ENCODE measurements at places on chromosomes 13 and 19. TPM values are rescaled to one million over a fixed set of nuclear protein-coding genes. Genes with fewer than 3 reads are reported as not detected.

PNMA8B gene
- 0.63 TPM for polyA plus RNA-seq

SCGB2B2 gene
- polyA plus RNA-seq, result 0.03 TPM

NXNL1 gene
- not detected for polyA plus RNA-seq

ATP12A gene
- not detected for polyA plus RNA-seq

CGB8 gene
- not detected for polyA plus RNA-seq

All from SK-N-SH (cell line).